CD14-positive monocyte (primary cell): ENCODE measurements at places on chromosomes 6 and 20.

DNA sequence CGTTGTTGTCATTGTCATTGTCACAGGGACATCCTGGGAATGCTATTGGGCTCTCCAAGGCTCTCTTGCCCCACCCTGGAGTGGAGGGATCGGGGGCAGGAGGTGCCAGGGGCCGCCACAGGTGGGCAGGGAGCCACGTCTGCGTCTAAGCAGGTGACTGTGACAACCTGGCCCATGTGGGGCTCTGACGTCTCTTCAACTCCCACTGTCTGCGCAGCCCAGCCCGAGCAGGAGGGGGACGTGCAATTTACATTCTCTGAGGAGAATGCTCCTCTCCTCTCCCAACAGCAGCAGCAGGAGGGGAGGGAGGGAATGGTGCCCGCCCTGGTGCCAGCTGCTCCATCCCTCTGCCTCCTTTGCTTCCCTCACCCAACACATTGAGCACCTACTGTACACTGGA lies 50.1 kb downstream of the GRM4 start:
- no peak for DNase-seq

DNA sequence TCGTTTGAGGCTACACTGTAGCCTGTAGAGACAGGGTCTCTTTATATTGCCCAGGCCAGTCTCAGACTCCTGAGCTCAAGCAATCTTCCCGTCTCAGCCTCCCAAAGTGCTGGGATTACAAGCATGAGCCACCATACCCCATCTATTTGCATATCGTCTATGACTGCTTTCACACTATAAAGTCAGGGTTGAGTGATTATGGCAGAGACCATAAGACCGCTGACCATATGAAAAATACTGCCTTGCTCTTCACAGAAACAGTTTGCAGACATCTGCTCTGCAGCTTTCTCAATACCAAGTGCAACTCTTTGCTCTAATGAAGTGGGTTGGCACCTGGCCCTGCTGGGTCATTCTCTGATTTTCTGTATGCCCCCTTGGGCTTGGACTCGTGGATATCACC lies 79.5 kb upstream of the PAK5 start:
- no peak for DNase-seq

GRCh38 chr6:108837236-108837971 lies 10.8 kb upstream of the ARMC2 start:
- DNase-seq: peak; percentile 70

GRCh38 chr6:72930556-72931132 lies 294.7 kb downstream of the KHDC1L start:
- no peak for DNase-seq

- peak; percentile 53 for DNase-seq
Observed at GRCh38 chr6:125114248-125114858, 39.2 kb upstream of the TPD52L1 start.

DNA sequence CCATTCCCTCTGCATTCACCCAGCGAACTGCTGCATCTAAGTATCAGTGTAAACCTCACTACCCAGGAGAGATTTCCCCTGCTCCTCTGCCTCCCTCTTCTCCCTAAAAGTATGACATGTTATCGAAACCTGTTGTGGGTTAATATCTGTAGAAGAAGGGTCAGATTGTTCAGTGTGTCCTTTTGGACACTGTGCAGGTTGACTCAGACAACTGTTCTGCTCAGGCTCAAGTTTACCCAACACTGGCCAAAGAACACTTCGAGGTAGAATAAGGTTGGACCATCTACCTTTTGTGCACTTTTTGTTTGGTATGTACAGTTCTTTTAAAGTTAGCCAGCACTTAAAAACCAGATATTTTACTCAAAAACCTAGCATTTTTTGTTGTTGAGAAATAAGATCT lies 4.6 kb downstream of the NT5DC1 start:
- DNase-seq: no peak

- no peak for DNase-seq
Observed at GRCh38 chr6:21845018-21845417, 251.5 kb downstream of the SOX4 start.

- no peak for DNase-seq
Observed at GRCh38 chr6:162154001-162154400, 573.6 kb downstream of the PRKN start.

- DNase-seq: no peak
Observed at GRCh38 chr6:10391299-10391630, 23.6 kb downstream of the TFAP2A start.
